Stimulated activated CD4-positive, alpha-beta T cell treated with anti-CD3 and anti-CD28 coated beads, Interleukin-4, amount 100 ng/mL, for 24 hours (primary cell): ENCODE measurements at places on chromosomes 13 and 19.

DNA sequence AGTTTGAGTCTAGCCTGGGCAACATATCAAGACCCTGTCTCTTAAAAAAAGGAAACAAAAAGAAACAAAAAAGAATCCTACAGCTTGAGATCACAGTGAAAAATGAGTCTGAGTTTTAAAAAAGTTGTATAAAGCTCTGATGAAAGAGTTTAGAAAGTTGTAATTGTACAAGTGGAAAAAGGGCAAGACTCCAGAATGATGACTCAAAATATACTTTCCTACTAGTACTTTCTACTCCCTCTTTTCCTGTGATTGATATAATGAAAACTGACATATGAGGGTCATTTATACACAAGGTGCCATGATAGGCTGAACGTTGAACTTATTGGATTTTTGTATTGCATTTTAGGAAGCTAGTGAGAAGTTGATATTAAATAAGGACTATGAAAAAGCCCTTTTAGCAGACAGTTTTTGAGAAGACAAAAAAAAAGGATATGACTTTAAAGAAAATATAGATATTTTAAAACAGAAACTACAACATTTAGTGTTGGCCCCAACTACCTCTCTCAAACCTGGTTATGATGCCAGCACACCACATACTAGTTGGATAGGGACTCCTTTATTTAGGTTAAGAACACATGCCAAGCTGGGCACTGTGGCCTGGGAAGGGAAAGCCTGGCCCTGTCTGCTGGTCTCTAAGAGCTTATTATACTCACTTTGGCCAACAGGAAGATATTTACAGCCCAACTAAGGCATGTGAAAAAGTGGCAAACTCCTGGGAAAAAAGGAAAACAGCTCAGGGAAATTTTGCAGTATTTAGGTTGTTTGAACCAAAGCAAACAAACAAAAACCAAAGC, 116.6 kb downstream of the KL start:
- no peak for DNase-seq

GRCh38 chr13:96835546-96835945, 158.7 kb downstream of the OXGR1 start:
- no peak for DNase-seq

DNA sequence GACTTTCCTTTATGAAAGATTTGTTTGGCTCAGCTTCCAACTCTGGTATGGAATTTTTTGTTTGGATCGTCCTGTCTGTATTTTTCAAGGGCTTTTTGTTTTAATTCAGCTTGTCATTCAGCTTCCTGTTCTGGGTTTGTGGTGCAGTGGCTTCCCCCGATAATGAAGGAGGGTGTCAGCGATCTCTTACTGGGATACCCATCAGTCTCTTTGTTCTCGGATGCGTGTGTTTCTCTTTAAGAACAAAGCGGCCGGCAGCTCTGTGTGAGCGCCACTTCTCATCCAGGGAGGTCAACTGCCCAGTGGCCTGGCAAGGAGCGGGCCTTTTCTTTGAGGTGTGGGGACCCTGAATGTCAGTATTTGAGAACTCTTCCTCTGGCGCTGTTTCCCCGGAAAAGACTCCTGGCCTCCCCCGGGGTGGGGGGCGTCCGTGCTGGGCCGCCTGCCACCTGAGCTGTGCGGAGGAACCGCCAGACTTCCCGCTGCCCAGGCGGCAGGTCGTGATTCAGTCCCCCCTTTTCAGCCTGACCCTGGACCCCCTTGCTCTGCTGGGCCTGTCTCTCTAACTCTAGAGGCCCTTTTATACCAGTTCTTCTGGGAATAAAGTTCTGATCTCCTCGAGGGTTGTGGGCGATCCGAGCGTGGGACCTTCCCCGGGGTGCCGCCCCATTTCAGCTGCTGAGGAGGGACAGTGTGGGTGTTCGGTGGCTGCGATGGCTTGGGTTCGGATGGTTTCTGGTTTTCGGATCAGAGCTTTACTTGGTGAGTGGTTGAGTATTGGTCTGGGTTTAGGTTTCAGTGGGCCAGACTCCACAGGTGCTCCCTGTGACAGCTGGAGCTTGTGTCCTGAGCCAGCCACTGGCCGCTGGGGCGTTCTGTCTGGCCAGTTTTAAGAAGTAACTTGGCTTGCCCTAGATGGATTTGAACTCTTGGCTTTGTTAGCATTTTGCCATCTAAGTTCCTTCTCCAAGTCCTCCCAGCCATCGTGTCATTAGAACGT, 3.4 kb downstream of the SF3A2 start:
- peak; percentile 33 for DNase-seq

- no peak for DNase-seq
Observed at GRCh38 chr19:52741951-52742485, 7.2 kb upstream of the ZNF611 start.

DNA sequence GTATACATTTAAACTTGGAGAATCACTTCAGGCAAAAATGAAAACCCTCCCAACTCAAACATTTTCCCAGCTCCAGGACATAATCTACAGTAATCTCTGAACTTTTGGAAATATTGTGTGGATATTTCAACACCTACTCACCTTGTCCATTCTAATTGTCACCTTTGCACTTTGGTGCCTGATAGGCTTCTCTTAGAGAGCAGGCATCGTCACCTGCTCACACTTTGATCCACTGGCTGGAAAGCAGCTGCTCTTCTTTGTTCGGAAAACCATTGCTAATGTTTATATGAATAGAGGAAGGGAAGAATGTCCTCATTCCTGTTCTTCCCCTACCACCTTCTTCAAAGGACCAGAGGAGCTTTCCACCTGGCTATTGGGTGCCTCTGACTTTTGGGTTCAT, 411.2 kb downstream of the FGF9 start:
- no peak for DNase-seq

DNA sequence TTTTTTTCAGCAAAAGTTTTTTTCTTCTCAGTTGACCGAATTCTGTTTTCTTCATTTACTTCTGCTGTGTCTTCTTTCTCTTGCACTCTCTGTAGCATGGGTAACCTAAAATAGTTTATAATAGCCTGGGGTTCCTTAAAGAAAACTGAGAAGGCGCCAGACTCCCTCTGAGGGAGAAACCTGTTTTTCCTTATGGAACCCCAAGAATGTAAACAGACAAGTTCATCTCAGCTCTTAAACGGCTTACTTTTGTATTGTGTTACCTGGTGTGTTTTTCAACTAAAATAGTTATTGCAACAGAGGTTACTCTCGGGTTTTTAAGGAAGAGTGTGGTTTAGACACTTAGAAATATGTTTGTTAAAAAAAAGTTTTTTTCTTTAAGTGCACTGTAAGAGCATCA, 23.8 kb upstream of the TM9SF2 start:
- DNase-seq = no peak

DNA sequence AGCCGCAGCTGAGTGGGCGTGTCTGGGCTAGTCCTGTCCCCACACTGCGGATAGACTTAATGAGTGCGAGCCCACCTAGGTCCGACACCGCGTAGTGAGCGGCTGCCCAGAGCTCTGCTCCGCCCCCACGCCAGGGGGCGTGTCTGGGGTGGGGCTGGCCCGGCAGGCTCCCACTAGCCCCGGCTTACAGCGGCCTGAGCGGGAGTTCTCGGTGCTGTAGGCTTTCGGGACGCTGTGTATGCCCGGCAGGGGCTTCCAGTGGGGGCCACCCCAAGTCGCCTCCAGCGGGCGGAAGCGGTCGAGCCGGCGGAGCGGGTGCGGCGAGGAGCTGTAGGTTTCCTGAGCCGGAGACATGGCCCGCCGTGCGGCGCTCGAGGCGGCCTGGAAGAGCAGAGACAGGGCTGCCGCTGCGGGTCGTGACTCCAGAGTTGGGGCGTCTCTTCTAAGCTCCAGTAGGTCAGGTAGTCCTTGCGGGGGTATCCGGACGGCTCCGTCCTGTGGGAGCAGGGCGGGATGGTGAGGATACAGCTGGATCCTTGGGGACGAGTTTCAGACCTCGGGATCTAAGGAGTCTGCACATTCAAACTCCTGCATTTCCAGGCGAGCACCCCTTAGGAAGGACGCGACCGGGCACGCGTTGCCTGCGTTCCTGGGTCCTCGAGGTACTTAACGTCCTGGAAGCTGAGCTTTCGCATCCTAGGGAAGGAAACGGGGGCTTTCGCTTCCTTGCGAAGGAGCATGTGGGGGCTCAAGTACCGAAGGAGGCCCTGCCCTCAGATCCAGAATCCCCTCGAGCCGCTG, 1.2 kb downstream of the CGB7 start:
- peak; percentile 55 for DNase-seq

DNA sequence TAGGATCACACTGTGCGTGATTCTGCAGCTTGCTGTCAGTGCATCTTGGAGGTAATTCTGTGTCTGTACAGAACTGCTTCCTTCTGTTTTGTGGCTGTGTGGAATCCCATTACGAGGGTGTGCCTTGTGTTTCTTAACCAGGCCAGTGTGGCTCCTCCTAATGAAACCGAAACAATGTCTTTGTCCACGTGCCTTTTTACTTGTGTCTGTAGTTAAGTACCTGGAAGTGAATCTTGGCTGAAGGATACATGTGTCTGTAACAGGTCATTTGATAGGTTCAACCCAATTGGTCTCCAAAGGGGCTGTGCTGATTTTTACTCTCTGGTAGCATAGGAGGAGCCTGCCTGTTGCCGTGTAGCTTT, 13.1 kb downstream of the NOP53 start:
- DNase-seq = no peak

DNA sequence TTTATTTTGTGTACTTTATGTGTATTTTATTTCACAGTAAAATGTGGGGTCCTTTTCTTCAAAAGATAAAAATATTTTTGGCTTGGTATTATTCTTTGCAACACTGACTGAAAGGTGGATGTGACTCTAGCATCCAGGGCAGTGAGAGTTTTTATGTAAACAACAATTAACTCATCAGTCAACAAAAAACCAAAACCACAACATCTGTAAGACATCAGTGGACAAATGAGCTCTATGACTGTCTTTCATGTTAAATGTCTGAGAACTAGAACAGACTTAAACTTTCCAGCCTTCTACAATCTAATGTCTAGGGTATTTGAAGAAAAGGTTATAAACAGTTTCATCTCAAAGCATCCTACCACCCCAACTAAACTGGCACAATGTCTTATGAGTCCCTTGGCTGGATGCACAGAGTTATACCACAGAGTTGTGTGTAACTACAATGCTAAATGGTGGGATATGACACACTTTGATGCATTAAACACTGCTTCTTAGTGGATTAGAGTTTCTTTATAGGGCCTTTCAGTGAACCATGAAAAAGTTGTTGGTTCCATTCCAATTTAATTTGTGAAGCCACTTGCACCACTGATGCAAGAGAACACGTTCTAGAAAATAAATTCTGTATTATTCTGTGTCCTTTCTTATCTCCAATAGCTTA, 544.2 kb upstream of the KLF12 start:
- DNase-seq = no peak

- no peak for DNase-seq
Observed at GRCh38 chr19:31174948-31175347, 174.3 kb downstream of the TSHZ3 start.

DNA sequence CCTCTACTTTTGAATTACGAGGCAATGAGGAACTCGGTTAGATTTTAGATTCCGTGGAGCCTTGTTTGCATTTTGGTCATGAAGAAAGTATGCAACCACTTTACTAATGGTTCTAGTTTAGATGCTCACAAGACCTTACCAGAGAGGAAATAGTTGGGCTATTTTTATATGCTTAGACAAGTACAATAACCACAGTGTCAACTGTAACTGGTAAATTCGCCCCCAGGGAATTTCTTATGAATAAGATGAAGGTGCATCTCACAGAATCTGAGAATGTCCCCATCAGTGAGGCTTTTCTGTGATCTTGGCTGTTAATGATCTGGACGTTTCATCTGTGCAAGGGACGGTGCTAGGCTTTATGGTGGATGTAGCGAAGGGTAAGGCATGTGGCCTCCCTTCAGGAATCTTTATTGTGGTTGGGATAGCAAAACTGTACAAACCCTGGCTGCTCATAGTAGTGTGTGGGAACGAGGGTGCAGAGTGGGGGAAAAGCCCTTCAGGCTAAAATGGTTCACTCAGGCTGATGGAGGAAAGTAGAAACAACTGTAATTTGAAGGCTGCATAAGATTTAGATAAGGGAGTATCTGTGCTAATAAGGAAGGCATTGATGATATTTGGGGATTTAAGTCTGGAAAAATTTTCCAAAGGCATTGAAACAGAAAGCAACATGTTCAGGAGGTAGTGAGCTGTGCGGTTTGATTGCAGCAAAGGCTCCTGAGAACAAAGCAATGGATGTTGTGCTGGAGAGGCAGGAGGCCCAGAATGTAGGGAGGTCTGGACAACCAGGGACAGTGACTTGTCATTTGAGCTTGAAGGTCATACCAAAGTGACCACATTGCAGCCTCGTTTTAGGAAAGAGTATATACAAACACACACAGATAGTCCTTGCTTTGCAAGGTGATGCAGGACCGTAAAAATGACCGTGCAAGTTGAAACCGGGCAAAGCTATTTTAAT, 28.4 kb downstream of the UBAC2 start:
- no peak for DNase-seq

DNA sequence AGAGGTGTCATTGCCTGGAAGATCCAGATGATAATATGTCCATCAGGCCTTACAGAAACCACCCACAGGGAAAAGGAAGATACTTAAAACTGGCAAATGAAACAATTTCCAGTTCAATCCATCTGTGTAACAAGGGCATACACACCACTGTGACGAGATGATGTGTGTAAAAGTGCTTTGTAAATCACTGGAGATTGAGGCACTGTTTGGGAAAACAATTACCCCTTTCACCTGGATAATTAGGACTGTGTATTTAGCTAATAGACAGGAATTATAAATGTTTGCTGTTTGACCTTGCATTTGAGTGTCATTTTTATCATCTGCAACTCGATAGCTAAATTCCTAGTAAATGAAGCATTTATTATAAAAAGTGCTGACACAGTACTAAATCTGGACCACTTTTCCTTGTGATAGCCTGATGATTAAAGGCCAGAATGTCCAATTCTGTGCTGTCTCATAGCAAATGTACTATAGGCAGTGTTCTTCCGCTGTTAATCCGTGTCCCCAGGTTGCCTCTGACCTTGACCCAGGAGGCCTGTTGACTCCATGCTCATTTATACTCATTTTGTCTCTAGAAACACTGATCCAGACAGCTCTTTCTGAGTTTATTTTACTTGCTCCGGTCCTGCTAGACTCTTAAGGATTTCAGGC, 105.8 kb downstream of the LACC1 start:
- DNase-seq = no peak

DNA sequence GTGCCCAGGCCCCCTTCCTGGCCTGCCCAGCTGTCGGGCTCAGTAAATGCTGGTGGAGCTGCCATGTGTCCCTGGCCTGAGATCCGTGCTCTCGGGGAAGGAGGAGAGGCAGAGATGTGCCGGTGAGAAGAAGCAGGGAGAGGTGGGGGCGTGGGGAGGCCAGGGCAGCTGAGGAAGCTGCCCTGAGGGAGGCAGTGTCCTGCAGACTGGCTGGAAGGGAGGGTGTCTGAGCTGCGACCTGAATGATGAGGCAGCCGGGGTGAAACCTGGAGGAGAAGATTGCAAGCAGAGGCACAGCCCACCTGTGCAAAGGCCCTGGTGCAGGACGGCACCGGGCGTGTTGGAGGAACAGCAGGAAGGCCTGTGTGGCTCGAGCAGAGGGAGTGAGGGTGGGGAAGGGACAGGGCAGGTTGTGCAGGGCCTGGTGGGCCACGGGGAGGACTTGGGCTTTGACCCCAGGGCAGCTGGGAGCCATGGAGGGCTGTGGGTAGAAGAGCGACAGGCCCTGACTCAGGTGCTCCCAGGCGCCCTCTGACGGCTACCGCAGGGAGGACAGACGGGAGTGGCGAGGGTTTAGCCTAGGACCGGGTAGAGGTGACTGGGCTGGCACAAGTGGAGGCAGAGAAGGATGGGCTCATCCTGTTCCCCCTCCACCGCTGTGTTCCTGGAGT, 14.0 kb upstream of the CELF5 start:
- DNase-seq = peak; percentile 77
